ENCODE measurements at places on chromosomes 3 and 15.

DNA sequence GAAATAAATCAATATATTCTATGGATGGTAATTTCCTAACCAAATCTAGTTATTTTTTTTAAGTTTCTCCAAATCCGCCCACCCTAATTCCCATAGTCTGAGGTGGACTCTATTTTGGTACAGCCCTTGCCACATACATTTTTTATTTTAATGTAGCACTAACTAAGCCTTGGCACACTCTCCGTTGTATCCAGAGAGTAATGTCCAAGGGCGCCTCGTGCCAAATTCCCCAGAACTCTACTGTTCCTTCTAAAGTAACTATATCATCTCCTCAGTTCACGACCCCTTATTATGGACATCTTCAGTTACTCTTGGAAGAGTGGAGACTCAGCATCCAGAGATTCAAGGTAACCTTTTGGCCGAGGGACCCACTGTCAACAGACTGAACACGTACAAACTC is 1.3 kb downstream of the VGLL3 start:
- no peak for DNase-seq

GRCh38 chr15:32982001-32982400 is 212.5 kb downstream of the FMN1 start:
- DNase-seq, result no peak

DNA sequence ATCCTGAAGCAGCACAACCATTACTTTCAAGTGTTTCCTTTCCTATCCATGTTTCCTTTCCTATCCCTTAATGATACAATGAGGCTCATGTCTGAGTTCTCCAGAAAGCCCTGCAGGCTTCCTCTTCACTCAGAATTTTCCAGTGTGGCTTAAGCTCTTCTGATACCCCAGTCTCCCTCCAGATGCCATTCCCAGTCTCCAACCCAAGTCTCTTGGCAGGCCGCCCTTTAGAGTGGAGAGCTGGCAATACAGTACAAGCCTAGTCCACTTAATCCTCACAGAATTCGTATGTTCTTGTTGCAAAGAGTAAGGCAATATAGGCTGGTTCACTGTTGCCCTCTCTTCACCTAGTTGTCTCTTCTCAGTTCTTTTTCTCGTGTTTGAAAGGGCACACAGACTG is 503.9 kb upstream of the MDFIC2 start:
- DNase-seq, result no peak

DNA sequence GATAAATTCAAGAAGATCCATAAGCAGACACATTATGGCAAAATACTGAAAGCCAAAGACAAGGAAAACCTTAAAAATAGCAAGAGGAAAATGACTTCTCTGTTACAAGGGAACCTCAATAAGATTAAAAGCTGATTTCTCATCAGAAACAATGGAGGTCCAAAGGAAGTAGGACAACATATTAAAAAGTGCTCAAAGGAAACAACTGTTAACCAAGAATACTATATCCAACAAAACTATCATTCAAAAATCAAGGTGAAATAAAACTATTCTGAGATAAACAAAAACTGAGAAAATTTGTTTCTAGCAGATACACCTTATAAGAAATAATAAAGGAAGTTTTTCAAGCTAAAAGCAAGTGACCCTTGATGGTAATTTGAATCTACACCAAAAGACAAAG is 314.7 kb upstream of the ROPN1 start:
- DNase-seq, result no peak

DNA sequence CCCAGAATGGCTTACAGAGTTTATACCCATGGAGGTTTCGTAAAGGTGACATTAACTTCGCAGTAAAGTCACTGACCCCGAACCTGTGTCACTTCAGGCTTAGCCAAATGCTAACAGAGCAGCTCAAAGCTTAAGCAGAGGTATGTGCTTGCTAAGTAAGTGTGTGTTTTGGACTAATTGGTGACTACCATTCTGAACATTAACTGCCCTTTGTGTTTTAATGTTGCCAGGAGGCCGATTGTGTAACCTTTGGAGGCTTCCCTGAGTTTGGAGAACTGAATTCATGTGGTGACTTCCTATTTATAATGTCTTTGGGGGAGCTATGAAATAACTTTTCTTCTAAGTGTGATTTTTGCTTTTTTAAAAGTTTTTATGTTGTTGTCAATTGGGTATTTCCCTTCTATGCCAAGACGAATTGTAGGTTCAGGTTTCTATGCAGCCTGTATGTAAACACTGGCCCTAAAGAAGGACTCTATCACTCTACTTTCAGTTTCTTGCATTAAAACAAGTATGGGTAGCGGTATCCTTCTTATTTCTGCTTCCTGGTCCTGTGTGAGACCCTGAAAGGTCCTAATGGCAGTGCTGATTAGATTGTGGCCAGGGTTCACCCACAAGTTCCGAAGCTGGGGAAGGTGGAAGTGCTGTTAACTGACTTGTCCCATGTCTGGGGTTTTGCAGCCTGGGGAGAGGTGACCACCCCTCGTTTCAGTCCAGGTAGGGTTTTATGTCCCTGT is 86.3 kb downstream of the IGF1R start:
- DNase-seq, result no peak

DNA sequence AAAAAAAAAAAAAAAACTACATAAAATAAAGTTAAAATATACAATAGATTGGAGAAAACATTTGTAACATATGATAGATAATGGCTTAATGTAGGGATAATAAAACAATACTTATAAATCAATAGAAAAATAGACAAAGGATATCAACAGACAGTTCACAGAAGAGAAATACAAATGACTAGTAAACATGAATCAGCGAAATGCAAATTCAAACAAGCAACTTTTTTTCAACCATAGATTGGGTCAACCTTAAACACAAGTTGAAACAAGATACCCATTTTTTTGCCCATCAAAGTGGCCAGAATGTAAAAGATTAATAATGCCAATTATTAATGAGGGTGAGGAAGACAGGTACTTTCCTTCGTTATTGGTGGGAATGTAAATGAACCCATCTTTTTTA is 59.9 kb downstream of the ABHD2 start:
- DNase-seq, result no peak

DNA sequence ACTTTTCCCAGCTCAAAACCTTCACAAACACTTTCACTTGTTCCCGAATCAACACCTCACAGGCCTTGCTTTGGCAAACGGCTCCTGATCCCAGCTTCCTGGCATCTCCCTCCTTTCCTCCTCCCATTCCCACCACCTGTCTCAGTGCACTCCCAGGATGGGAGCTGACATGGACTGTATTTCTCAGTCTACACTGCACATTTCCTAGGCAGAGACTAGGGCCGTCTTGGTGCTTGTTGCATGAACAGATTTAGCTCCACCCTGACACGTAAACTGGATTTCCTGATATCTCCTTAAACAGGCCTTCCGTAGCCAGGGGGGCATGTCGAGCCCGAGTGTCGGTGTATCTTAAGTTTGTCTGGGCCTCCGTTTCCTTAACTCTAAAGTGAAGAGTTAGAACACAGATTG is 790 bp upstream of the WHAMM start:
- no peak for DNase-seq

DNA sequence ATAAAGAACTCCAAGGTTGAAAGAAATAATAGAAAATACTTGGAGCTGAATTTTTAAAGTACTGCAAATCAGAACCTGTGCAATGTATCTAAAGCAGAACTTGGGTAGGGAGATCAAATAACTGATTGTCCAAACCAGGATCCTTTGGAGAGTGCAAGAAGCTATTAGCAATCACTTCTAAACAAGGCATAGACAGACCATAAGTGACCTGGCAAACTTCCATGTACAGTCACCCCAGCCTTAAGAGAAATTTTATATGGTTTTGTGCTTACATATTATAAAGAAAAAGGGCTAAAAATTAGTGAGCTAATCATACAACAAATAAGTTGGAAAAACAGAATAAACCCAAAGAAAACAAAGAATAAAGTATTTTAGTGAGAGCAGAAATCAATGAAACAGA is 35.2 kb downstream of the ETV5 start:
- no peak for DNase-seq

DNA sequence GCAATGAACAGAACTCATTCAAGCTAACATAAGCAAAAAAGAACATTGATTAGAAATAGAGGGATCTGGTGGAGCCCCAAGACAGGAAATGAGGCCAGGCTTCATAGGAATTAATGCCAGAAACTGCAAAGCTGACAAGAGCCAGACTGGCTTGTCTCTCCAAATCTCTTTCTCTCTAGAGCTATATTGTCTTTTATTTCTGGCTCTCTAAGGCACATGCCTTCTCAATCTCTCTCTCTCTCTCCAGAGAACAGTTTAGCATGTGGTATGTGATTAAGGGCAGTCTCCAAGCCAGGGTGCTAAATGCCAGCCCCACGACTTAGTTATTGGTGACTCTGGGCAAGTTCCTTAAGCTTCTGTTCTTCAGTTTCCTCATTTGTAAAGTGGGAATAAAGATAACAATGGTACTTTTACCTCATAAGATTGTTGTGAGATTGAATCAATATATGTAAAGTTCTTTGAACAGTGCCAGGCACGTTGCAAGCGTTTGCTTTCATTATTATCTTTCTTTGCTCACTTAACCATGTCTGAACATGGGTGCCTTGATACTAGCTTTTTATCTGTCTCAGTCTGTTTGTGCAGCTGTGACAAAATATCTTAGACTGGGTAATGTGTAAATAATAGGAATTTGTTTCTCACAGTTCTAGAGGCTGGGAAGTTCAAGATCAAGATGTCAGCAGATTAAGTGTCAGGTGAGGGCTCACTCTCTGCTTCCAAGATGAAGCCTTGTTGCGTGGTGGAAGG is 123.2 kb downstream of the BDH1 start:
- DNase-seq, result no peak

DNA sequence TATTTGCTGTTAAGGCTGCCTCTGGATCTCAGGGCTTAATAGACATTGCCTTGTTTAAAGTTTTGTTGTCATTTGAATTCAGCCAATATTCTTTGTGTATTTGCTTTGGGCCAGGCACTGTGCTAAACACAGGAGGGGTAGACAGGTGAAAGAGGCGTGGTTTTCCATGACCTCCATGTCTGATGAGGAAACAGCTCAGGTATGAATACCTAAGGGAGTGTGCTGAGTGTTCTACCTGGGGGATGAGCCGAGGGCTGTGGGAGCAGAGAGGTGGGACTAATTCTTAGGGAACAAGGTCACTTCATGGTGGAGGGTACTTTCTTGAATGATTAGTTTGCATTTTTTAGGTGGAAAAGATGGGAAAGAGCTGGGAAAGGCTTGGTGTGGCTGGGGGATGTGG is 108.2 kb downstream of the THSD4 start:
- DNase-seq, result no peak

DNA sequence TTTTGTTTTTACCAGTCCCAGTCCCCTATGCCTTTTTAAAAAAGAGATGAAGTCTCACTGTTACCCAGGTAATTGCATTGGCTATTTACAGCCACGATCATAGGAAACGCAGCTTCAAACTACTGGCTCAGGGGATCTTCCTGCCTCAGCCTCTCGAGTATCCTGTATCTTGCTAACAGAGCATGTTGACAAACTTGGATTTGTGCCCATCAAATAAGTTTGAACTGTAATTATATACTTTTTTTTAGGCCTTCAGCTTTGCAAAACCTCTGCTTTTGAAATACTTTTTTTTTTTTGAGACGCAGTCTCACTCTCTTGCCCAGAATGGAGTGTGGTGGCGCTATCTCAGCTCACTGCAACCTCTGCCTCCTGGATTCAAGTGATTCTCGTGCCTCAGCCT is 3.0 kb upstream of the EDEM1 start:
- no peak for DNase-seq

- no peak for DNase-seq
These were observed 356.9 kb downstream of the SV2B start for GRCh38 chr15:91456921-91457320.

DNA sequence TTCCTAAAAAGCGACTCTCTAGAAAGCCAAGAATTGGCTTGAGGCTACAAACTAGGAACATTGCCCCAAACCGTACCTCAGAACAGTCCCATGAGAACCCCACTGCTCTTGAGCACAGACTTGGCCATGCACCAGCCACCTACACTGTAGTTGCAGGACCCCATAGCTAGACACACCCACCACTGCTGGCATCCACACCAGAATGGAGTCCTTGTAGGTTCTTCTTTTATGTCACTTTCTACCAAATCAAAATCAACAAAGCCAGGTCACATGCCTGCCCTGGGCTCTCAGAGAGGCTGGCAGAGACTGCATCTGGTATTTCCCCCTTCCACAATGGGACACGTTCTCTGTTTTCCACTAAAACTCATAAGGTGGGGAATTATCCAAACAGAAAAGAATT is 290.5 kb downstream of the SHOX2 start:
- DNase-seq, result no peak

- no peak for DNase-seq
These were observed 40.8 kb downstream of the NUP210 start for GRCh38 chr3:13379201-13379830.

- no peak for DNase-seq
These were observed 80.2 kb downstream of the PPARG start for GRCh38 chr3:12369029-12369428.

All from left forelimb (tissue), 1 donor.